ENCODE measurements at places on chromosomes 1 and 21. TPM values are rescaled to one million over a fixed set of nuclear protein-coding genes. Genes with fewer than 3 reads are reported as not detected.

The HPCA gene
- not detected for total RNA-seq

The LCE3E gene
- 16.7 TPM for total RNA-seq

GRCh38 chr21:29817450-29817849, 122.3 kb downstream of the GRIK1 start:
- no peak for DNase-seq

- DNase-seq: peak; percentile 76
These were observed 42.2 kb downstream of the FHAD1 start for GRCh38 chr1:15289251-15289651.

- no peak for DNase-seq
These were observed 1156.3 kb upstream of the B3GALT2 start for GRCh38 chr1:194342484-194343262.

DNA sequence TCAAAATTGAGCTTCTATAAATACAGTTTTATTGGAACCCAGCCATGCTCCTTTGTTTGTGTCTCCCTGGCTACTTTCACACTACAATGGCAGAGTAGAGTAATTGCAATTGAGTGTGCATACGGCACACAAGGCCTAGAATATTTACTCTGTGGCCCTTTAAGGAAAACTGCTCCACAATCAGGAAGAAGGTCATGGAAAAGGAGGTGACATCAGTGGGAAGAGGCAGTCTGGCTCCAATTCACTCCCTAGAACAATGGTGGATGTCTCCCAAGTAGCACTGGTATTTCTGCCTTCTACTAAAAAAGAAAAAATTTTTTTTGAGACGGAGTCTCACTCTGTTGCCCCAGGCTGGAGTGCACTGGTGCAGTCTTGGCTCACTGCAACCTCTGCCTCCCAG, 51.3 kb downstream of the KRTAP19-8 start:
- no peak for DNase-seq

GRCh38 chr1:233582439-233582838, 31.5 kb upstream of the KCNK1 start:
- DNase-seq: no peak

DNA sequence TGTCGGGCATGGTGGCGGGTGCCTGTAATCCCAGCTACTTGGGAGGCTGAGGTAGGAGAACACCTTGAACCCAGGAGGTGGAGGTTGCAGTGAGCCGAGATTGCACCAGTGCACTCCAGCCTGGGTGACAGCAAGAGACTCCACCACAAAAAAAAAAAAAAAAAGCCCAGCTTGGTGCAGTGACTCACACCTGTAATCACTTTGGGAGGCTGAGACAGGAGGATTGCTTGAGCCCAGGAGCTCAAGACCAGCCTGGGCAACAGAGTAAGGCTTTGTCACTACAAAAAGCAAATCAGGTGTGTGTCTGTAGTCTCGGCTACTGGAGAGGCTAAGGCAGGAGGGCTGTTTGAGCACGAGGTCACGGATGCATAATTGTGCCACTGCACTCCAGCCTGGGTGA, 5.0 kb upstream of the H6PD start:
- no peak for DNase-seq
